RPMI7951 (cell line): ENCODE measurements at places on chromosomes 1 and 21. TPM values are rescaled to one million over a fixed set of nuclear protein-coding genes. Genes with fewer than 3 reads are reported as not detected.

DNA sequence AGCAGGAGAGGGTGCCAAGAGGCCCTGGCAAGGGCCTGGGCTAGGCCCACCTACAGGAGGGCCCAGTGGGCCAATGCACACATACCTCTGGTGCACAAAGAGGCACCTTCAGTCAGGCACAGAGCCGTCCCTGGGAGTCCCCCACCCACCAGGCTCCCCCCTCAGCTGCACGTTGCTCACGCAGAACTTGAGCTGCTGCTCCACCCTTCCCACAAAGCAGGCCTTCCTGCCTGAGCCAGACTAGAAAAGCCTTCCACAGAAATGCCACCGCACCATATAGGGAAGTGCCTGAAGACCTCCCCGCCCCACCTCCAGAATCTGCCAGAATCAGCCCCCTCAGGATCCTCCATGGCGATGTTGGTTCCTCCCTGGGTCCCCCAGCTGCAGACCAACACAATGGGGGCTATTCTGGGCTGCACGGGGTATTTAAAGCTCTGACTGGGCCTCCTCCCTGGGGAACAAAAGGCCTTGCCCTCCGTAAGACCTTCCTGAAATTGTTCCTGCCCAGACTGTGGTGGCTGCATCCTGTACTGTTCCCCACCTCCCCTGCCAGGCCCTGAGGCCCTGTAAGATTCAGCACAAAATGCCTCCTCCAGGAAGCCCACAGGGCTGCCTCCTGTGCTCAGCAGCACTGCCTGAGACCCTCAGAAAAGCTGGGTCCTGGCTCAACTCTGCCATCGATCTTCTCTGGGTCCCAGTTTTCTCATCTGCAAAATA lies 27.2 kb downstream of the HSPG2 start:
- peak; percentile 53 for DNase-seq

DNA sequence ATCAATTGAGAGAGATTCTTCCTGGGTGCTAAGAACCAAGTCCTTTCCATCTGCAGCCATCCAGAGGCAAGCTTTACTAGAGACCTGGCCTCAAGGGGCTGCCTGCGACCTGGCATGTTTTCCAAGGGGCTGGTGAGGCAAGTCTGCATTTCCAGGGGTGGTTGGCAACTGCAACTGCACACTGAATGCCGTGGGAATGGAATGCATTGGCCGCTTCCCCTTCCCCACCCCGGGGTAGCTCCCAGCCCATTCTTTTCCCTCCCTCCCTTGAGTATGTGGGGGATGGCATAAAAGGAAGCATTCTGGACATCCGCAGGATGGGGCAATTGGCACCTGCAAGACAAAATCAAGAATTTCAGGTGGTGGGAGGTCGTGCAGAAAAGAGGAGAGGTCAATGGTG lies 155.1 kb downstream of the IGSF21 start:
- no peak for DNase-seq

The CBR1 gene
- 210 and 283 TPM in 2 replicates for total RNA-seq

The SERPINC1 gene
- total RNA-seq: 0.39 and 1.1 TPM in 2 replicates

The BTBD8 gene
- total RNA-seq: 0.49 and 0.72 TPM in 2 replicates
